ENCODE measurements at places on chromosomes 6 and 20. TPM values are rescaled to one million over a fixed set of nuclear protein-coding genes. Genes with fewer than 3 reads are reported as not detected.

- DNase-seq, result no peak
These were observed 99.8 kb upstream of the PDE10A start for GRCh38 chr6:165762876-165763275.

- DNase-seq, result no peak
These were observed 93.0 kb downstream of the ANKRD6 start for GRCh38 chr6:89525786-89526562.

GRCh38 chr6:63263444-63263843 lies 52.2 kb downstream of the FKBP1C start:
- no peak for DNase-seq

DNA sequence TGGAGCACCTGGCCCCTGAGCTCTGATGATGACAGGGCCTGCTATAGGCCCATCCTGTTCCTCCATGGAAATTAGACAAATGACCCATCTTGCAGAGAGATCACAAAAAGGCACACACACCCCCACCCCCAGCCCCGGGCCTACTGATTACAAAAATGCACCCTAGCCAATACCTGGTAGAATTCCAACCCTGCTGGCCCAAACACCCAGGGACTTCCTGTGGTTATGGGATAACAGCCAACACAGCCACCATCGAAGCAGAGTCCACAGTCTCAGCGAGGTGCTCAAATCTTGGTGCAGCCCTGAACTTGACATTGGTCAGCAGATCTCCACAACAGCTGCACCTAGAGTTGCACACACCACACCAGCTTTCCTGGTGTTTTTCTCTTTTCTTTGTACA lies 17.0 kb downstream of the NCR2 start:
- DNase-seq, result no peak

GRCh38 chr20:59351157-59352040 lies 51.0 kb downstream of the EDN3 start:
- DNase-seq, result no peak

DNA sequence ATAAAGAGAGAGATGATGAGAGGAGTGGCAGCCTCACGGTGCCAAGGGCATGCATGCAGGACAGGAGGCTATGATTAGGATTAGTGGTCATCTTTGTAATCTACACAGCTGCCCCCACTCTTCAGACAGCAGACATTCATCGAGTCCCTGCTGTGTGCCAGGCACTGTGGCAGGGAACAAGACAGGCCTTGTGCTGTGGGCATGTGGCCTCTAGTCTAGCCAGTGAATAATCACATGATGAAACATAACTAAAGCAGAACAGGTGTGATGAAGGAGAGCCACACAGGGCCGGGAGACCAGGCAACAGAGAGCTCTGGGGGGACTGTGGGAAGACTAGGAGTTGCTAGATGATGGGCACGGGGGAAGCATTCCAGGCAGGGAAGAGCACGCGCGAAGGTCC lies 22.2 kb downstream of the TOX2 start:
- DNase-seq, result no peak

The DAAM2 gene
- 31.6 TPM for polyA plus RNA-seq

The HLA-DOB gene
- polyA plus RNA-seq, result 1.6 TPM

The TMEM217 gene
- polyA plus RNA-seq, result 5.2 TPM

Measured in adrenal gland (tissue), 19 donors.